ENCODE measurements at places on chromosomes 11 and 22. TPM values are rescaled to one million over a fixed set of nuclear protein-coding genes. Genes with fewer than 3 reads are reported as not detected.

ALDH3B1 gene
- not detected for polyA plus RNA-seq

GRCh38 chr11:19929147-19929546 lies 216.5 kb downstream of the NAV2 start:
- H3K36me3 ChIP-seq = no peaks in the 10 kb centered on the region
- no peaks in the 10 kb centered on the region for H3K4me1 ChIP-seq
- DNase-seq = no peak
- H3K27me3 ChIP-seq = peaks cover 11% of the 10 kb centered on the region
- H3K4me3 ChIP-seq = no peak overlapping the region
- H3K27ac ChIP-seq = no peak overlapping the region

DNA sequence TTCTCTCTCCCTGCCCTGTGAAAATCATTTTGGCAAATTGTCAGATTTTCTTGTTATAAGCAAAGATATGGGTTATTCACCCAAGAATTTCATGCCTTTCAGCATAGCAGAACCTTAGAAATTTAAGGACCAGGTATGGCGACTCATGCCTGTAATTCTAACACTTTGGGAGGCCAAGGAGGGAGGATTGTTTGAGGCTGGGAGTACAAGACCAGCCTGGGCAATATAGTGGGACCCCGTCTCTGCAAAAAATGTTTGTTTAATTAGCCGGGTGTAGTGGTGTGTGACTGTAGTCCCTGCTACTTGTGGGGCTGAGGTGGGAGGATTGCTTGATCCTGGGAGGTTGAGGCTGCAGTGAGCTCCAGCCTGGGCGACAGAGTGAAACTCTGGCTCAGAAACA lies 27.6 kb downstream of the APLP2 start:
- DNase-seq = no peak
- no peak overlapping the region for H3K4me3 ChIP-seq
- H3K27ac ChIP-seq = no peak overlapping the region
- H3K27me3 ChIP-seq = no peaks in the 10 kb centered on the region

GRCh38 chr11:96162816-96163499 lies 180.0 kb downstream of the MAML2 start:
- H3K4me3 ChIP-seq = no peak overlapping the region
- no peaks in the 10 kb centered on the region for H3K27me3 ChIP-seq
- peaks cover 26% of the 10 kb centered on the region for H3K36me3 ChIP-seq
- peaks cover 35% of the 10 kb centered on the region for H3K4me1 ChIP-seq
- no peak for DNase-seq

- peaks cover 17% of the 10 kb centered on the region for H3K4me1 ChIP-seq
- DNase-seq = no peak
- H3K4me3 ChIP-seq = no peak overlapping the region
- H3K27me3 ChIP-seq = no peaks in the 10 kb centered on the region
- H3K27ac ChIP-seq = no peak overlapping the region
These were observed 9.6 kb upstream of the CCDC89 start for GRCh38 chr11:85695546-85695945.

- no peak overlapping the region for H3K27ac ChIP-seq
- peak; percentile 10 for DNase-seq
- H3K27me3 ChIP-seq = peaks cover 1% of the 10 kb centered on the region
- no peak overlapping the region for H3K4me3 ChIP-seq
- H3K4me1 ChIP-seq = no peaks in the 10 kb centered on the region
These were observed 313.7 kb downstream of the MN1 start for GRCh38 chr22:27487600-27488452.

- H3K4me3 ChIP-seq = no peak overlapping the region
- peaks cover 4% of the 10 kb centered on the region for H3K36me3 ChIP-seq
- peaks cover 1% of the 10 kb centered on the region for H3K27me3 ChIP-seq
- H3K4me1 ChIP-seq = no peaks in the 10 kb centered on the region
- no peak for DNase-seq
These were observed 266.9 kb downstream of the AASDHPPT start for GRCh38 chr11:106344394-106344793.

DNA sequence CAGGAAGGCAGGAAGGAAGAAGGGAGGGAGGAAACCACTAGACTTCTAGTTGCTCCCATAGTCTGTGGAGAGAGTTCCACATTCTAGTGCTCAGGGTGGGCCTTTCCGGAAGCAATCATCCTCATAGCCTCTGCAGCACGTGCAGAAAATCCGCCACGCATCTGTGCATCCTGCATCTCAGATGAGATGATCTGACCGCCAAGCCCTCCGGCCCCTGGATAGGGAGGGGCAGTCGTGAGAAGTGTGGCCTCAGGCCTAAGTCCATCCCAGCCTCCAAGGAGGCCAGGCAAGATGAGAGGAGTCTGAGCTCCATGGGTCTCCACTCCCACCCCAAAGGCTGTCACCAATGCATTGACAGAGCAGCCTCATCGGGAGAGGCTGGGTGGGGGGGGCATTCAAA lies 30.4 kb upstream of the IGSF9B start:
- no peak overlapping the region for H3K4me3 ChIP-seq
- H3K27ac ChIP-seq = no peak overlapping the region
- DNase-seq = no peak
- H3K27me3 ChIP-seq = no peaks in the 10 kb centered on the region

DNA sequence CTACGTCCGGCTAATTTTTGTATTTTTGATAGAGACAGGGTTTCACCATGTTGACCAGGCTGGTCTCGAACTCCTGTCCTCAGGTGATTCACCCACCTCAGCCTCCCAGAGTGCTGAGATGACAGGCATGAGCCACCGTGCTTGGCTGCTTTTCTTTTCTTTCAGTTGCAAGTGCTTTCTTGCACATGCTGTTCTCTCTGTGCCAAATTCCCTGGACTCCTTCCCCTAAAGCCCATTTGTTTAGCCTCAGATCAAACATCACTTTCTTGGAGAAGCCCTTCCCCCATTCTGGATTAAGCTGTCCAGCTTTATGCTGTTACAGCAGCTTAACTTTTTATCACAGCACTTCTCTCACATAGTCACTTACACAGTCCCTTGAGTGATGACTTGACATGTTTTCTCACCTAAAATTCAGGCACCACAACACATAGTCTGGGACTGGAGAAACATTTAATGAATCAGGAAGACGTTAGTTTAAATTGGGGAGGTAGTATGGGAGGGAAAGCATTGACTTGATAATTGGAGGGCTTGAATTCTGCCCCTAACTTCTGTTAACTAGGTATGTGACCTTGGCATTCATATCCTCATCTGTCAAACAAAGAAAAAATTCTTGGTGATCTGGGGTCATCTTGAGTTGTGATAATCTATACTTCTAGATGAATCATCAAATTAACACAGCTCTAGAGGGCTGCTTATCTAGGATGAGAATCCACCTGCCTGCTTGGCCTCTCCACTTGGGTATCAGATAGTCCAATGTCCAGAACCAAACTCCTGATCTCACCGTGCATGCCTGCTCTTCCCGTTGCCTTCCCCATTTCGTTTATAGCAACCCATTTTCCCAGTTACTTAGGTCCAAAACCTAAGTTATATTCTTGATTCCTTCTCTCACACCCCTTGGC lies 18.4 kb downstream of the ACO2 start:
- no peak overlapping the region for H3K4me3 ChIP-seq
- no peaks in the 10 kb centered on the region for H3K27me3 ChIP-seq
- no peak for DNase-seq
- H3K27ac ChIP-seq = no peak overlapping the region
- peaks cover 59% of the 10 kb centered on the region for H3K4me1 ChIP-seq

DNA sequence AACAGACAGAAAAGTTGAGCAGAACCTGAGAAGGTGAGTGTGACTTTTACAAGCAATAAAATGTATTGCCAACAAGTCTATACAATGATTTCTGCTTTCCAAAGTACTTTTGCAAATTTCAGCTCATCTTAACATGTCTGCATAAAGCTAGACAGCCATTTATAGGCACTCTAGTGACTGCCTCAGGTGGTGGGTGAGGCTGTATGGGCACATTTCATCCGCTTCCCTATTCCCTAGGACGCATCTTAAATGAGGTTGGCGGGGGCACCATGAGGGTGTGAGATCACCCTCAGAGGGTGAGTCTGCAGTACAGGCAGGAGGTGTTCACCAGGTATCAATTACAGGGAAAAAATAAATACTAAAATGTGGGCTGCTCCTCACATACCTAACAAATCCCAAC lies 110.1 kb downstream of the ETS1 start:
- peak overlapping the region; percentile 88 for H3K4me3 ChIP-seq
- peak overlapping the region; percentile 99 for H3K27ac ChIP-seq
- no peaks in the 10 kb centered on the region for H3K27me3 ChIP-seq
- peaks cover 58% of the 10 kb centered on the region for H3K4me1 ChIP-seq

FJX1 gene
- polyA plus RNA-seq = 0.15 TPM

ADAMTS8 gene
- polyA plus RNA-seq = not detected

DNA sequence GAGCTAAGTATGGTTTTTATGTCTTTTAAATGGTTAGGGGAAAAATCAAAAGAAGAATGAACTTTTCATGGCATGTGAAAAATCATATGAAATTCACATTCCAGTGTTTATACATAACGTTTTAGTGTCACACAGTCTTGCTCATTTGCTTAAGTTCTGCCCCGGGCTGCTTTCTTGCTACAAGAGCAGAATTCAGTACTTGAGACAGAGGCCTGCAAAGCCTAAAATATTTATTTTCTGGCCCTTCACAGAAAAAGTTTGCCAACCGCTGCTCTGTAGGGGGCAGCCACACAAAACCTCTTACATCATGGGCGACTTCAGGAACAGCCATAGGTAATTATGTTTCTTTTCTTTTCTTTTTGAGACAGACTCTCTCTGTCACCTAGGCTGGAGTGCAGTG lies 1.0 kb upstream of the ATG2A start:
- H3K36me3 ChIP-seq = peaks cover 8% of the 10 kb centered on the region
- peak overlapping the region; percentile 98 for H3K27ac ChIP-seq
- no peak for DNase-seq
- no peaks in the 10 kb centered on the region for H3K27me3 ChIP-seq

DNA sequence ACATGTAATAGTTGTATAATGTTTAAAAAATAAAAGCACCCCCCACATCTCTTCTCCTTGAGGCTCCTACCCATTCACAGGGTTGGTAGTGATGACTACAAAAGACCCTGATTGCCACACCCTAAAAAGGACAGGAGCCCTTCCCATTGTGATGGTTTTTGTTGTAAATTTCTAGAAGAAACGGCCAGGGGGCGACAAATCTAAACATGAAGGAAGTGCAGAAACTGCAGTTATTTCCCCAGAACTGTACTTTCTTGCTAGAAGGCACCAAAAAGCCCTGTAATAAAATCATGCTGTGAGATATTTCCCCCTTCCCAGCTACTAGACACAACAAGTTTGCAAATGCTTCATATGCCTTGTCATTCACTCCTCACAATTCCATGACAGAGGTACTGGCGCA lies 10.8 kb downstream of the PRR5L start:
- peaks cover 16% of the 10 kb centered on the region for H3K27me3 ChIP-seq
- H3K4me1 ChIP-seq = no peaks in the 10 kb centered on the region
- H3K36me3 ChIP-seq = peaks cover 5% of the 10 kb centered on the region
- DNase-seq = no peak

KLHL35 gene
- polyA plus RNA-seq = 0.38 TPM

DNA sequence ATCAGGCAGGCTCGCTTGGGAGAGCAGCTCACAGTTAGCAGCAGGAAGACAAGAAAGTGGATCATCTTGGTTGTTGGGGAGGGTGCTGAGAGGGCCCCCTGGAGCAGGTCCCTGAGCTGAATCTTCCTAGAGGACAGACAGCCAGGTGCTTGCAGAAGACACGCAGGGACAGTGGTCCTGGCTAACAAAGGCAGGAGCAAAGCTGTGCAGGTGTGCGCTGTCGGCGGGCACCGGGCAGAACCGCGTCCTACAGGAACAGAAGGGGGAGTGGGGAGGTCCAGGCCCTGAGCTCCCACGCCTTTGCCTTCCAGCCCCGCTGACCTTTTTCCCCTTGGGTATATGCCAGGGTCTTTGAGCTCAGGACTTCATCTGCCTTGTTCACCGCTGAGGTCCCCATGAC lies 30.1 kb upstream of the PARVB start:
- peaks cover 16% of the 10 kb centered on the region for H3K36me3 ChIP-seq
- peaks cover 19% of the 10 kb centered on the region for H3K4me1 ChIP-seq
- DNase-seq = no peak

CASP5 gene
- polyA plus RNA-seq = not detected

GRCh38 chr22:50730941-50731661 lies 6.9 kb upstream of the ACR start:
- no peak overlapping the region for H3K27ac ChIP-seq
- no peak overlapping the region for H3K4me3 ChIP-seq
- H3K36me3 ChIP-seq = no peaks in the 10 kb centered on the region

DNA sequence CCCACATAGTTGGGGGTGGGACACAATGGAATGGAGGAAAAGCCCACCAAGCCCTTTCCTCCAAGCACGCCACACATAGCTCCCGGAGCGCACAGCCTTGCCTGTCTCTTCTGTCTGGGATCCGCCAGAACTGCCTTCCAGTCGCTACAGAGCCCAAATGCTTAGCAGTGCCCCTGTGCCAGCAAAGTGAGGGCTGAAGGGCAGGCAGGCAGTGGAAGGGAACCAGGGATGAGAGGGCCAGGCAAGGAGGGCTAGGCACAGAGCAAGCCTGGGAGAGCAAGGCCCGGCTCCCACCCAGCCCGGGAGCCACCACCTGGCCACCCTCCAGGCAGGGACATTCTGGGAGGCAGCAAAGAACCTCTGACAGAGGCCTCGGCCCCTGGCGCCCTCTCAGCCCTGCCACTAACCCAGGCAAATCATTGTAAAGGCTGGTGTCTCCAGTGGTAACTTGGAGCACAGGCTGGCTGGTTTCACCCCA lies 32.5 kb downstream of the PPP2R1B start:
- H3K4me3 ChIP-seq = no peak overlapping the region
- H3K27me3 ChIP-seq = no peaks in the 10 kb centered on the region
- peaks cover 18% of the 10 kb centered on the region for H3K4me1 ChIP-seq
- no peak overlapping the region for H3K27ac ChIP-seq
- peaks cover 5% of the 10 kb centered on the region for H3K36me3 ChIP-seq

CRACR2B gene
- polyA plus RNA-seq = not detected

- no peaks in the 10 kb centered on the region for H3K27me3 ChIP-seq
- no peak for DNase-seq
- H3K36me3 ChIP-seq = peaks cover 3% of the 10 kb centered on the region
- H3K4me3 ChIP-seq = peak overlapping the region; percentile 99
- peak overlapping the region; percentile 100 for H3K27ac ChIP-seq
- H3K4me1 ChIP-seq = peaks cover 51% of the 10 kb centered on the region
These were observed 724 bp upstream of the RASGRP2 start for GRCh38 chr11:64744544-64745188.

C11orf86 gene
- not detected for polyA plus RNA-seq

DNA sequence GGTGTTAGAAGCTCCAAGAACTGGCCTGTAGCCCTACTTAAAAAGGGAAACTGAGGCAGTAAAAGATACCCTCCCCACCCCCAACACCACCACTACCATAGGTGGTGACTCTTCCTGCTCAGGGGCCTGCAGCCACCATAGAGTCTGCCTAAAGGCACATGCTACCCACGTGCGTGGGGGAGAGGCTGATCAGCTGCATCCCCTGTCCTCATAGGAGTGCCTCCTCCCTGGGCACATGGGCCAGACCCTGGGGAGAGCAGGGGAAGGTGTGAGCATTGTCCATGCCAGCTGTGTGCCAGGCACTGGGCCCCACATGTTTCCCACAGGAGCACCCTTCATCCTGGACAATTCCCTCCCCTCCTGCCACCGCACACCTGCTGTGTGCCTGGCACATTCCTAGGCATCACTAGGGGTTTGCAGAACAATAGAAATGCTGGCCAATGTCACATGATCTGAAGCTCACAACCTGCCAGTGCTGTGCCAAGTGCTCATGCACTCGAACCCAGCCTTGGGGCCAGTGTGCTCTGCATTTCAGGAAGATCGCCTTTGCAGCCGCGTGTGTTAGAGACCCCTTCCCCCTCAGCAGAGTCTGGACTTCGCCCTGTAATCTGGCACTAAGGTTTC lies 41.7 kb upstream of the GCAT start:
- H3K4me3 ChIP-seq = no peak overlapping the region
- H3K4me1 ChIP-seq = peaks cover 1% of the 10 kb centered on the region
- no peaks in the 10 kb centered on the region for H3K27me3 ChIP-seq

SLC5A1 gene
- polyA plus RNA-seq = not detected

HBG2 gene
- not detected for polyA plus RNA-seq

- H3K4me3 ChIP-seq = no peak overlapping the region
- peaks cover 7% of the 10 kb centered on the region for H3K4me1 ChIP-seq
- DNase-seq = no peak
- no peaks in the 10 kb centered on the region for H3K36me3 ChIP-seq
These were observed 60.7 kb downstream of the GLYATL1 start for GRCh38 chr11:59000003-59000402.

All from naive thymus-derived CD8-positive, alpha-beta T cell (primary cell).